ENCODE measurements at places on chromosomes 12 and 14.

DNA sequence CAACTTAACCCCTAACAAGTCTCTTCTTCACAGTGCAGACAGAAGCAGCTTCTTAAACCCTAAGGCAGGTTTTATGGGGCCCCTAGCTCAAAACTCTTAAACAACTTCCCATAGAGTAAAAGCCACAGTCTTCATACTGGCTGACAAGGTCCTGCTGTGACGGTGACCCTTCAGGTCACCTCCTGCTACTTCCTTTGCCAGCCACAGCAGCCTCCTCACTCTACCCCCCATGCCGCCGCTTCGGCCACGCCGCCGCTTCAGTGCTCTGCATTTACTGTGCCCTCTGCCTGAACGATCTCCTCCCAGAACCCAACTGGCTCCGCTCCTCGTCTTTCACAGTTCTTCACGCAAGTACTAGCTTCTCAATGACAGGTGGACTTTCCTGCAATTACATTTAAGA is 45.5 kb downstream of the ACADS start:
- DNase-seq = no peak

DNA sequence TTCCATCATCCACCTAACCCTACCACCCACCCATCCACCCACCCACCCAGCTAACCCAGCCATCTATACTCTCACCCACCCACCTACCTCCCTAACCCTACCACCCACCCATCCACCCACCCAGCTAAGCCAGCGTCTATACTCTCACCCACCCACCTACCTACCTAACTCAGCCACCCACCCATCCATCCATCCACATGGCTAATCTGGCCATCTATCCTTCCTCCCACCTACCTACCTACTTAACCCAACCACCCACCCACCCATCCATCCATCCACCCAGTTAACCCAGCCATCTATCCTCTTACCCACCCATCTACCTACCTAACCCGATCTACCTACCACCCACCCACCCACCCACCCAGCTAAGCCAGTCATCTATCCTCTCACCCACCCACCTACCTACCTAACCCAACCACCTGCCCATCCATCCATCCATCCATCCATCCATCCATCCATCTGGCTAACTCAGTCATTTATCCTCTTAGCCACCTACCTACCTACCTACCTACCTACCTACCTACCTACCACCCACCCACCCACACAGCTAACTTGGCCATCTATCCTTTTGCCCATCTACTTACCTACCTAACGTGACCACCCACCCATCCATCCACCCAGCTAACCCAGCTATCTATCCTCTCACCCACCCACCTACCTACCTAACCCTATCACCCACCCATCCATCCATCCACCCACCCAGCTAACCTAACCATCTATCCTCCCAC is 44.1 kb downstream of the RFLNA start:
- no peak for DNase-seq

DNA sequence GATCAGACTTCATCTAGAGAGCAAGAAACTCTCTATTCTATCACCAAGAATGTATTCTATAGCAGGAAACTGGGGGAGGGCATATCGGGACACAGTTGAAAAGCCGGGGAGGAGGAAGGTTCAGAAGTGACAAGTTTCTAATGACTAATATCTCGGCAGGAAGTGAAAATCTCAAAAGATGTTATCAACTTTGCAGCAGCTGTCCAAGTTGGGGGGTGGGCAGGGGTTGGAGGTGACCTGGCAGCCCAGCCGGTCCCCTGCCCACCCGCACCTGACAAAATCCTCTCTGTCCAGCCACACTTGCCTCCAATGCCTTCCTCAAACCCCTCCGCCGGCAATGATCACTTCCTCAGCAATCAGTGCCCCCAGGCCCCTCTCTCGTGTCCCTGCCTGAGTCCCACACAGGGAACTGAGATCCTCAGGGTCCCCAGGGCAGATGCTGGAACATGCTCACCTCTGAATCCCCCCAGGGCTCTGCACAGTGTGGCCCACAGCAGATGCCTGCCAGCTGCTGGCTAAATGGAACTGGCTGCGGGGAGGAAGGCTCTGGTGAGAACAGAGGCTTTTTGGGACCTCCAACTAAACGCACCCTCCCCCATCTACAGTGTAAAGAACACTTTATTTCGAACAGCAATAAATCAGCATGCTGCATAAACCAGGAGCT is 43.9 kb downstream of the CCDC88C start:
- DNase-seq = peak; percentile 75

DNA sequence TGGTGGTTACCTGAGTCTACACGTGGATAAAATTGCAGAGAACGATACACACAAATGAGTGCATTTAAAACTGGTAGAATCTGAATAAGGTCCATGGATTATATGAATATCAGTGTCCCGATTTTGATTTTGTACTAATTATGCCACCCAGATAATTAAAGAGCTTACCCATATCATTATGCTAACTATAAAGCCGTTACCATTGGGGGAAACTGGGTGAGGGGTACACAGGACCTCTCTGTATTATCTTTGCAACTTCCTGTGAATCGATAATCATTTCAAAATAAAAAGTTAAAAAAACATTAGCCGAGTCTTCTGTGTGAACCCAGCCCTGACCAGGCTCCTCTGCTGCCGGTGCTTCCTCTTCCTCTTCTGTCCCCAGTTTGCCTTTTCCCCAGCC is 107.1 kb downstream of the SMOC1 start:
- DNase-seq = no peak

DNA sequence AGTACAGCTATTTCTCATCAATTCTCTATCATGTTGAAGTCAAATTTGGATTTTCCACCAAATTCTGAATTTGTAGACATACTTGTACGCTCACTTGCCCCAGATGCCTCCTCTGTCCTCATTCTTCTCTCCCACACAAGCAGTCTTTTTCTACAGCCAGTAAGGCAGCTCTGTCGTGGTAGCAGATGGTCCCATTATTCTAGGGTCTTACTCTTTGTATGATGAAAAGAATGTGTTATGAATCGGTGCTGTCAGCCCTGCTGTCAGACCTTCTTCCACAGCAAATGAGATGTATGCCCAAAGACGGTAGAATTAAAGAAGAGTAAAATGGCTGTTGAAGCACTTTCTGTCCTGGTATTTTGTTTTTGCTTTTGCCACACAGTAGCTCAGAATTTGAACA is 17.2 kb upstream of the PAPLN start:
- DNase-seq = no peak

DNA sequence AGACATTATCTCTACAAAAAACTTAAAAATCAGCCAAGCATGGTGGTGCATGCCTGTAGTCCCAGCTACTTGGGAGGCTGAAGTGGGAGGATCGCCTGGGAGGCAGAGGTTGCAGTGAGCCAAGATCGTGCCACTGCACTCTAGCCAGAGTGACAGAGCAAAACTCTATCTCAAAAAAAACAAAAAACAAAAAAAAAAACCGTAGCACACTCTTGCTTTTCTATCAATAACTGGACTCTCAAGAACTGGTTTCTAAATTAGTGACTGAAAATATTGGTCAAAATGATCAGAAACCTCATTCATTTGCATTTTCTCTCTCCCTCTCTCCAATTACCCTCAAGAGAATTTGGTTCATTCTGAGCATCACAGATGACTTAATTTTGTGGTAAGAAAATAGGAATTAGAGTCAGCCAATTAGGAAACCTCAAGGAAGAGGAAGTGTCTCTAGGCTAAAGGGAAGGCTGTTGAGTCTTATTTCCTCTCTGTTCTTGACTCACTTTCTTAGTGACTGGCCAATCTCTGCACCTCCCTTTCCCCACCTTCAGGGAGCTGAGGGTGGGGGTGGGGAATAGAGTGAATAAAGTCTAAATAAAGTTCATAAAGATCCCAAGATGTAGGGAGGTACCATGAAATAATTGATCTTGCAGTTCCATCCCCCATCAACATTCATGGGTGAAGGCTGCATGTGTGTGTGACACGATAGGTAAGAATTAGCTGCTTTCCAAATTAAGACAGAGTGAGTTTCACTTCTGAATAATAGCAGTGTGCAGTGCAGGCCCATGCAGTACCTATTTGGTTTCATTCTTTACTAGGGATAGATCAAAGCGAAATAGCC is 6.8 kb upstream of the PSMA6 start:
- DNase-seq = peak; percentile 39

DNA sequence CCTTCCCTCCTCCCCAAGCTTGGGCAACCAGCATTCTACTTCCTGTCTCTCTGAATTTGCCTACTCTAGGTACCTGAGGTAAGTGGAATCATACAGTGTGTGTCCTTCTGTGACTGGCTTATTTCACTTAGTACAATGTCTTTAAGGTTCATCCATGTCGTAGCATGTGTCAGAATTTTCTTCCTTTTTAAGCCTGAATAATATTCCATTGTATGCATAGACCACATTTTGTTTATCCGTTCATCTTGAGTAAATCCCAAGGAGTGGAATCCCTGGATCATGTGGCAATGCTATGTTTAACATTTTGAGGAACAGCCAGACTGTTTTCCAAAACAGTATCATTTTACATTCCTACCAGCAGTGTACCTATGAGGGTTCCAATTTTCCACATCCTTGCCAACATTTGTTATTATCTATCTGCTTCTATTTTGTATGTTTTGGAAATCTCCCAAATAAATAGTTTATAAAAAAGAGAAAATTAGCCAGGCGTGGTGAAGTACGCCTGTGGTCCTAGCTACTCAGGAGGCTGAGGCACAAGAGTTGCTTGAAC is 12.4 kb downstream of the HSP90AA1 start:
- DNase-seq = no peak

DNA sequence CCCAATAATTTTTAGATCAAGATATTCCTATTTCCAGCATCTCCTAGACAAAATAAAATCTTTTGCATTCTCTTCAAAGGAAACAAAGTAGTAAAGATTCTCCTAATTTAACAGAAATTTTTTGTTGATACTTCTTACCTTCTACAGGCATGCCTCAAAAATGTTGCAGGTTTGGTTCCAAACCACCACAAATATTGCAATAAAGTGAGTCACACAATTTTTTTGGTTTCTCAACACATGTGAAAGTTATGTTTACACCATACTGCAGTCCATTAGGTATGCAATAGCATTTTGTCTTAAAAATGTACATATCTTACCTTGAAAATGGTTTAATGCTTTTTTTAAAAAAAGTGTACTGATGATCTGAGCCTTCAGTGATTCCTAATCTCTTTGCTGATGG is 65.6 kb upstream of the USP15 start:
- no peak for DNase-seq

DNA sequence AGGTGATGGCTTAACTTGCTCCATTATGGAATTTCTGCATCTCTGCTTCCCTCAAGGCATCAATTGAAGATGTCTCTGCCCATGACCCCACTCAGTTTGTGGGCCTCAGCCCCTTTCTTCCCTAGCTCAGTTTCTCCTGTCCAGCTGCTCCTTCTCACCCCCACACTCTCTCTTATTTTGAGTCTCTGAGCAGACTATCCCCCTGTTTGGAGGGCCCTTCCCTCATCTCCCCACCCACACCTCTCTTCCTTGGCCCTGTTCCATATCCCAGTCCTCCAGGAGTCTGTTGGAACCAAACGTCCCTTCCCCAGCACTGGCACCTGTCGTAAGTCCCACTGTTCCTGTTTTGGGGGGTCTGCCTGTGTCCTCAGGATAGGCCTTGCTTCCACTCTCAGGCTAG is 8.3 kb upstream of the KRT1 start:
- no peak for DNase-seq

DNA sequence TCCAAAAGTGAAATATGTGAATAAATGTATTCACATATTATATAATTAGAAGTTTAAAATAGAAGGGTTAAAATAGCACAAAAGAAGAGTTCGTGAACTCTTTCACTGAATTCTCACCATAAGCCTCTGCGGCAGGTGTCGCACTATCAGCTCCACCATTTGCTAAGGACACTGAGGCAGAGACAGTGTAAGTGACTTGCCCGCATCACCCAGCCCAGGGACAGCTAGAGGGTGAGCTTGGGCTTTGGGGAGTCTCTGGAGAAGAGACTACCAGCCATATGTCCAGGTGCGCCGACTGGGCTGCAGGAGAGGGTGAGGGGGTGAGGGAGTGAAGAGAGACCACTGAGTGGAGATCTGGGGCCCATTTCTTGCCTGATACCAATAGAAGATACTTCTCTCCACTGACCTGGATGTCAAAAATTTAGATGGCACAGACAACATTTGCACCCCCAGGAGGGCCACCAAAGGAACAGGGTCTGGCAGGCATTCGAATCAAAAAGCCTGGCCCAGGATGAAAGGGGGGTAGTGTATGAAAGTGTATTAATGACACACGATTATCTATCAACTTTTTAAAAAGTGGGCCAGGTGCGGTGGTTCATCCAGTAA is 28.5 kb downstream of the FAIM2 start:
- DNase-seq = no peak

GRCh38 chr12:104399740-104400612 is 56.8 kb upstream of the CHST11 start:
- DNase-seq = no peak

DNA sequence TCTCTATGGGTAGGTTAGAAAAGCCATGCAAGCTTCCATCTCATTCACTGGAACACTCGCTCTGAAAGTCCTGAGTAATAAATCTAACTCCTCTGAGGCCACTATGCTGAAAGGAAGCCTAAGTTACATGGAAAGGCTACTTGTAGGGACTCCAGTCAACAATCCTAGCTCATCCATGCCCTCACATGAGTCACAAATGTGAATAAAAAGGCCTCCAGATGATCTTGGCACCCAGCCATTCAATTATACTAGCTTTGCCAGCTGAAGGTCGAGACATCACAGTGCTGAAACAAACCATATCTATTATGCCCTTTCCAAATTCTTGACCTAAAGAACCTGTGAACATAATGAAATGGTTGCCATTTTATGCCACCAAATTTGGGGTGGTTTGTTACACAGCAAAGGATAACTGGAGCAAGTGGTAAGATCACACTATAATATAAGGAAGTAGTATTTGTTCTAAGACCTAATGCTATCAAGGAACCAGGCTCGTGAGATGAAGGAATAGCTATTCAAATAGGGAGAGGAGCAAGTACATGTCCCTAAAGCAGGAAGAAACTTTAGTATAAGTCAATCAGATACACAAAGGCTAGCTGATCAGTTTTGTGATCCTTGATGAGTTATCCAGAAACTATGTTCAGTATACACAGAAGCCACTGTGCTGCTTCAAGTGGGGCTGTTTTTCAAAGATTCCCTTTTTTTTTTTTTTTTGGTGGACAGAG is 142.1 kb downstream of the MED13L start:
- DNase-seq = no peak

- no peak for DNase-seq
Measured at GRCh38 chr14:72646861-72647528, 246.9 kb downstream of the DPF3 start.

Measured in GM12892 (cell line).